ENCODE measurements at places on chromosomes 5 and 9.

DNA sequence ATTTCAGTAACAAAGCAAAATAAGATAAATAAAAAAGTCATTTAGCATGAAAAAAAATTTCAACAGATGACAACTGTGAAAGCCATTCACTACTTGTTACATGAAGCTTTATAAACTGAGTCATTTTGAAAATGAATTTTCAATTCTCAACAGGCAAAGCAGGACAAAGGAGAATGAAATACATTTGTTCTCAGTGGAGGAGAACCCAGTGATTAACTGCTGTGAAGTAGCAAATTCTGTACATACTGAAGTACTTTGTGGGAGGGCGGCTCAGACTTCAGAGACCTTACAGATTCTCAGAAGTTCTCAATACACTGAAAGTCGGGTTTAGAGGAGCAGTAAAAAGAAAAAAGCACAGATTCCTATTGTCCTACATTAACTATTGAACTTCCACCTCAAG, 21.7 kb downstream of the SKIC3 start:
- DNase-seq, result no peak

DNA sequence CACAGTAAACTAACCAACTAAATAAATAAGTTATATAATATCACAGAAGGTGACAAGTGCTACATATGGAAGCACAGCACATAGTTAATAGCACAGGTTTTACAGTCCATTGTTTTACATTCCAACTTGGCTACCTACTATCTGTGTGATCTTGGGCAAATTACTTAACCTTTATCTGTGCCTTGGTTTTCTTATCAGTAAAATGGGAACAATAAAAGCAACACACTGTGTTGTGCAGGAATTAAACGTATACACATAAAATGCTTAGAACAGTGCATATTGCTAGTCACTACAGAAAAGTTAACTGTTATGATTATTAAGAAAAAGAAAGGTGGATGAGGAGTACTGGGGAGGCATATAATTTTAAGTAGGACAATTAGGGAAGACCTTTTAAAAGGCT, 42.8 kb upstream of the GOLGA1 start:
- no peak for DNase-seq

DNA sequence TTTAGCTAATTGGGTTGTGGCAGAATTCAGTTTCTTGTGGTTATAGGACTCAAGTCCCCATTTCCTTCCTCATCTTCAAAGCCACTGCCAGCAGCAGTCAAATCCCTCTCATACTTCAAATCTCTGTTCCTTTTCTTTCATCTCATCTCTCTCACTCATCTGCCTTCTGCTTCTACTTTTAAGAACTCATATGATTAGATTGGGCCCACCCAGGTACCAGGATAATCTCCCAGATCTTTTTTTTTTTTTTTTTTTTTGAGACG, 8.0 kb upstream of the REEP5 start:
- DNase-seq, result no peak

DNA sequence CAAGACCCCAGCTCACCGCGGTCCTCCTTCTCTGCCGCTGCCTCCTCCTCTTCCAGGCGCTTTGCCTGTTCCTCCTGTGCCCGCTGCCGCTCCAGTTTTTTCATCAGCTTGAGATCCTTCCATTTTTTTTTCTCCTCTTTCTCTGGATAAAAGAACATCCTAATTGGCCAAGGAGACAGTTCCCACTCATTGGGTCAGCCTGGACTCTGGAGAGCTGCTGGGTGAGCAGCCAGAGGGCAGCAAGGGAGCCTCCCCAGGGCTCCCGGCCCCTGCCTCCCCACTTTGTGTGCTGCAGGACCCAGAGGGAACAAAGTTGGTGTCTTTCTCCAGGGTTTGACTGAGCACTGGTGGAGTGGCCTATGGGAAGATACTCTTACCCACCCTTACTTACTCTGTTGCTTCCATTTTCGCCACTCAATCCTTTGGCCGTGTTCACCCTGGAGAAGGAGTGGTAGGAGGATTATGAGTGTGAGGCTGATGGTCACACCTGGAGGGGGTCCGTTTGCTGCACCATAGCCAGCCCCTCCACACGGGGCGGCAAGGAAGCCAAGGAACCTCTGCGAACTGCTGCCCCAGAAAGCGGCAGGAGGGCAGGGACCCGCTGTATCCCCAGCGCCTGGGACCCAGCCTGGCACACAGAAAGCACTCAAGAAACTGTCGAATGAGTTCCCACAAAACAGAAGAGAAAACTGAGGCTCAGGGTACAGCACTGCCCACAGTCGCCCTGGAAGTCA, 708 bp downstream of the SPOUT1 start:
- no peak for DNase-seq

DNA sequence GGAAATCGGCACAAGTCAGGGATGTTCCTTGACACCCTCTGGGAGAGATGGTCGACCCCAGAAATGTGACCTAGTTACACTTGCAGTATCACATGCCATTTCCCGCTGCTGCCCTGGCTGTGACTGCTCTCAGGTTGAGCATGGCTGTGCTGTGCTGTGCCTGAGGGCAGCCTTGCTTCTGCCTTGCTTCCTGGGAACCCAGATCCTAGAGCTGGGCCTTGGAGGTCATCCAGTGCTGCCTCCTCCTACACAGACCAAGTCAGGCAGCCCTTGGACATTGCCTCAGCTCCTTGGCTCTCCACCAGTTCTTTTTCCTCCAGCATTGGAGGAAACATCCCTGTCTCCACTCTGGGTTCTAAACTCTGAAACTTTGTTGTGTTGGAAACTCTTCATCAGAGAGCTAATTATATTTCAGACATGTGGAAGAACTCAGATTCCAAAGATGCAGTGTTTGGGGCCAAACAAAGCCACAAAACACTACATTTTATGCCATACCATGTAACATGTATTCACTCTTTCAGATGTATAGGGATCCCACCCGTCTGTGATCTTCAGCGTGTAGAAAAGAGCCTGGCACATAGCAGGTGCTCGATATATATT, 6.1 kb downstream of the MAMDC2 start:
- no peak for DNase-seq
